ENCODE measurements at places on chromosomes 7 and 10.

GRCh38 chr7:35707422-35707821, 12.5 kb upstream of the HERPUD2 start:
- DNase-seq = no peak

- no peak for DNase-seq
These were observed 184.3 kb upstream of the DGKB start for GRCh38 chr7:15086862-15087261.

- peak; percentile 68 for DNase-seq
These were observed 875 bp upstream of the DDIT4 start for GRCh38 chr10:72272689-72273409.

- peak; percentile 44 for DNase-seq
These were observed 365.6 kb downstream of the ANKRD7 start for GRCh38 chr7:118590107-118590506.

GRCh38 chr7:7851381-7851780, 117.2 kb upstream of the GLCCI1 start:
- no peak for DNase-seq

GRCh38 chr7:153682628-153683027, 369.6 kb upstream of the DPP6 start:
- DNase-seq = peak; percentile 14

- DNase-seq = no peak
These were observed 173.3 kb downstream of the RAPGEF5 start for GRCh38 chr7:22183522-22184280.

DNA sequence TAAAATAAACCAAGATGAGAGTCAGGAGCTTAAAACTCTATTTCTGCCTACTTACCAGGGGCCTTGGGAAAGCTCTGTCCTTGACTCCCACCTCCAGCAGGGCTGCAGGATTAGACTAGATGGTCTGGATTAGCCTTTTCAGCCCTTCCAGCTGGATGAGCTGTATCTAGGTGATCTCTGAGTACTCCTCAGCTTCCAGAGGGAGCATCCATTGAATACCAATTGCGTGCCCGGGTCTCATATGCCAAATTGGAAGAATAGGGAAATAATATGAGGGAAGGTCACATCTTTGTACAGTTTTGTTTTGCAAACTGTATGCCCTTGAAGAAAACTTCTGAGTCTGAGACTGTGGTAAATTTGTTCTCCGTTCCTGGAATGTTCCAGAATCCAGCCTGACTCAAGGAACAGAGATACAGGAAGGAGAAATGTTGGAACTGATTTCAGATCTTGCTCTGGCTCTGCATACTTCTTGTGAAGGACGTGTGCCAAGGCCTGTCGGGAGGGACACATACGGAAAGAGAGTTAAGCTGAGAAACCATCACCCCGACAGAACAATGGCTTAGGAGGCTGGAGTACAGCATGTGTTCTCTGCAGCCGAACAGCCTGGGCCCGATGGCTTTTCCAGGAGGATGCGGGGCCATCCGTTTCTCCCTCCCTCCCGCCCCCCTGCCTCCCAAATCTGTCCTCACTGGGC, 44.9 kb downstream of the MINDY4 start:
- no peak for DNase-seq

- DNase-seq = no peak
These were observed 69.5 kb upstream of the ZNF438 start for GRCh38 chr10:31101123-31101522.

DNA sequence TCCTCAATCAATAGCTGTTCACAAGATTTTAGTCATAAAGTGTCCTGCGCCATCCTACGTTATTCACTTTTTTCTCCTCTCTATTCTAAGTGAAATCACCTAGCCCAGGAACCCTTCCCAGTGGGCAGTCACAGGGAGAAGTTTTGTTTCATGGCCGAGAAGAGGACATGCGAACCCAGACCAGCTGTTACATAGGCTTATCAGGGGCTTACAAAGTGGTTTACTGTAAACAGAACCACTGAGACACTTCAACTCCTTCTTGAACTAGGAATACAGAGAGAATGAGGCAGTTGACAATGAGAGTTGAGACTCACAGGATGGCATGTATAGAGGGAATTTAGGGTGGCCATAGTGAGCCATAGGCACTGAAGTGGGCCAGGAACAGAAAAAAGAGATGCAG, 246.9 kb upstream of the GLI3 start:
- no peak for DNase-seq

GRCh38 chr10:83983578-83984255, 155.6 kb upstream of the GHITM start:
- no peak for DNase-seq

DNA sequence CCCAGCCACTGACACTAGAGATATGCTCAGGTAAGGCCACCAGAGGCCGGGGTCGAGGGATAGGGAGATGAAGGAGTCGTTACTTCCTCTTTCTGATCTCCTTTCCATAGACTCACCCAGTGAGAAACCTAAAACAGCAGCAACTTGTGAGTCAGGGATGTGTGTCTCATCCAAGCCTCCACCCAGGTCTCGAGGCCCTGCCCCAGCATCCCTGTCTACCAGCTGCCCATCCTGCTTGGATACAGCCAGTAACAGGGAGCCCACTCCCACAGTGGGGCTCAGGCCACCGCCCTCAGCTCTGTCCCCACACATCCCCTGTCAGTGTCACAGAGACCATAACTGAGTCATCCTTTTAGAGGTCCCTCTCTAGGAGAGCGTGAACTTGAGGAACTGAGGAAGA, 49.6 kb upstream of the CHST15 start:
- no peak for DNase-seq

DNA sequence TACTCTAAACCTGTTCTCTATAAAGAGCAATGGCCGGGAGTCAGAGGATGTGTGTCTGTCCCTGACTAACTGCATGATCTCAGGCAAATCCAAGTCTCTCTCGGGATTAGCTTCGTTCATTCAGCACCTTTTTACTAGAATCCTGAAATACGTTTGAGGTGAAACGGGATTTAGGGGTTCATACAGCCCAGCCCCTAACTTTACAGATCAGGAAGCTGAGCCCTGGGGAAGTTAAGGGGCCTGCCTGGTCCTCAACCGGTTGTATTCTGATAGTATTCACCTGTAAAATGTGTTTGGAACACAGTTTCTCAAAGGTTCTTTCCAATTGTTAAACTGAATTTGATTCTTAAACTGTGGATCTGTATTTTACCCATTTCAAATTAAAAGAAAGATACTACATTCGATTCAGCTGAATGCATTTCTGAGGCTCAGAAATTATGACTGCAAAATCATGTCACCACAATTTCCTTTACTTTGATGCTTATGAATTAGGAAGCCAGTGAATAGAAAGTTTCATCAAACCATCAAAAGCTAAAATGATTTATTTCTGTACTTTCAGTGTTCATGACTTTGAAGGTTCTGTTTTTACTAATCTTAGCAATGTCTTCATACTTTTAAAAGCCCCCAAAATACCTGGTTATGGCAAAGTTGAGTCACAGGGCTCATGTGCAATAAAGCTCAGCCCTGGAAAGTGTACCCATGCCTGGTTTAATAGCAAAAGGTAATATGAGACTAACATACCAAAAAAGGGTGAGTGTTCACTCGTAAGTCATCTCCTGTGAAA, 28.9 kb upstream of the EZH2 start:
- DNase-seq = no peak

DNA sequence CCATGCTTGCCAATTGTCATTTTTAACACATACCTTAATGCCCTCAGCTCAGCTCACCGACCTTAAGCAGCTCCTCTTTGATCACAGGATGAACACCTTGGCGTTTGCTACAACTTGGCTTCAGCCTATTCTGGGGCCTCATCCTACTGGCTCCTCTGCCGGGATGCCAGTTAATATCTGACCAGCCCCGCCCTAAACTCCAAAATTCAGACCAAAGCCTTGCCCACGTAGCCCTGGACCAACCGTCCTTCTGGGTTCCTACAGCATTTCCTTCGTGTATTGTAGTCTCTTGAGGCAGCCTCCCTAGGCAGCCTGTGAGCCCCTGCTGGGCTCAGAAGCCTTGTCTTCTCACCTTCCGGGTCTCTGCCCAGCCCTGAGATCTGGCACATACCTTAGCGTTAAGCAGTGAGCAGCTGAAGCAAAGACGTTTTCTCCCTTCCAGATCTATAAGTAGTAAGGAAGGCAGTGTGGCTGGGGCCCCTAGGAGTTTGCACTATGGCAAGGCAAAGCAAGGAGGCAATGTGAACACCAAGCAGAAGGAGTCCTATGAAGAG, 836 bp downstream of the ENO4 start:
- DNase-seq = no peak

DNA sequence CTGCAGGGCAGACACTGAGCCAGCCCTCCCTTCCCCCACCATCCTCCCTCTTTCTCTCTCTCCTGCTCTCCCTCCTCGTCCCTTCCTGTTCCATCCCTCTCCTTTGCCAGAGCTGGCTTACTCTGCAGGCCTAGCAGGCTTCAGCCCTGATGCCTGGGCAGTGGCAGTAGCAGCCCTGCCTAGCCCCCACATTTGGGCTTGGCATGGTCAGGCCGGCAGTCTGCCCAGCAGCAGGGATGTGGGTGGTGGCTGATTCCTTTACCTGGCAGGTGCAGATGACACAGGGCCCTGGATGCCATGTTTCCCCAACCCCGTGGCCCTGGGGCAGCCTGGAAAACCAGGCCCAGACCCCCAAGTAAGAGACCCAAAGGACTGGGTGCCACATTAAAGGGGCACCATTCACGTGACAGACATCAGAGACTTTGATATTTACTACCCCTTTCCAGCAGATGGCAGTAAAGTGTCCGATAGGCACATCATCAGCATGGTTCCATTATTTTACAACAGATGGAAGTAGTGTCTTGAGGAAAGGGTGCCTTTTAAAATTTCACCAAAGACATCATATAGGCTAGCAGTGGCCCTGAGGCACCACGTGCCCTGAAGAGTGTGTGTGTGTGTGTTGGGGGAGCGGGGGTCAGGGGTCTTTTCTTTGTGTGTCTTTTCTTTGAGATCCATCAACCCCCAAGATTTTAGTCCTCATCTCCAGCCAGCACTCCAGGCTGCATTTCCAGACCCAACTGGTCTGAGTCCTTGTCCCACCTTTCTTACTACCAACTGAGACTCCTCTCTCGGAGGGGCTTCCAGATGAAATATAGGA, 5.9 kb downstream of the KCP start:
- peak; percentile 43 for DNase-seq

DNA sequence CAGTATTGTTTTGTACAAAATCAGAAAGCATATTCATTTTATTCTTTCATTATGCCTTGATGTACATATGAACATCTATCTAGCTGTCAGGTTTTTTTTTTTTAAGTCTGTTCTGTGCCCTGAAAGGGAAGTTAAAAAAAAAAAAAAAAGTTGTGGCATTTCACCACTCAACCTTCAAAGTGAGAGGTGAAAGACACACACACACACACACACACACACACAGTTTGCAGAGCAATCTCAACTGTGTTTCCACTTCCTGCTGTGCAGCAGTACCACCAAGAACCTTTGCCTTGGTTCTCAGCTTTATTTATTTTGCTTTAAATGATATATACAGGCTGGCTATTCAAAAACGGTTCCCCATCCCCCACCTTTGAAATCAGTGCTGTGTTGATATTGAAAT, 955.6 kb downstream of the GATA3 start:
- no peak for DNase-seq

GRCh38 chr7:68121655-68122054, 1125.0 kb downstream of the TYW1 start:
- DNase-seq = no peak

DNA sequence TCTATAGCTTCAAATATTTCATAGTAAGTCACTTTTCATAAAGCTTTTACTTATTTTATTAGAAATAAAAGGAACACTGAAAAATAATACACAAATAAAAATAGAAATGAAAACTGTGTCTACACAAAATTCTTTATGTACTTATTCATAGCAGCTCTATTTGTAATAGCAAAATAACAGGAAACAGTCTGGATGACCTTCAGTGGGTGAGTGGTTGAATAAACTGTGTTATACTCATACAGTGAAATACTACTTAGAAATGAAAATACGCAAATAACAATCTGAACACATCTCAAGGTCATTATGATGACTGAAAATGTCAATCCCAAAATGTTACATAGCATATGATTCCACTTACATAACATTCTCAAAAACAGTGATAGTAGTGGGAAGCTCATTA, 138.7 kb upstream of the PCLO start:
- DNase-seq = no peak

- DNase-seq = peak; percentile 13
These were observed 58.8 kb upstream of the AKR1E2 start for GRCh38 chr10:4767033-4767814.

DNA sequence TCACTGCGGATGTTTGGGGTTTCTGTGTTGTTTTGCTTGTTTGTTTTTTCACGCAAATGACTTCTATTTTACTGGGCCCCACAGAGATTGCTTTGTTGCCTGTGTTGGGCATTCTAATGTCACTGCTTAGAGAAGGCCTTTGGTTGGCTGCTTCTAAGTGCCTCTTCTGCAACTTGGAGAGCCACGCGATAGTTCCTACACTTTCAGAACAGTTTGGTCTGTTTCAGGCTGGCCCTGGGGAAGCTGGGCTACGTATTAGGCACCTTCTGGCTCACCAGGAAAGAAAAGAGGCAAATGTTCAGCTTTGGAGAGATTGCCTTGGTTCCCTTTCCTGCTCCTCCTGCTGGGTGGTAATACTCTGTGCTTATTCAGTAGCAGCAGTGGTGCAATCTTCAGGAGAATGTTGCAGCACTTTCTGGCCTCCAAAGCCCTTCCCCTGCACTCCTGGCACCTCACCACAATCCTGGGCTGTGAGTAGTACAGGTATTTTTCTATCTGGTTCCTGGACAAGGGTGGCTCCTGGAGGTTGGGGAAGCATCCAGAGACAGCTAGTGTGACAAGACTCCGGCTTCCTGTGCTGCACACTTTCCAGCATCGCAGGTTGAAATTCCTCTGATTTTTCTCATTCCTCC, 1.2 kb downstream of the ANTXRL start:
- DNase-seq = no peak

DNA sequence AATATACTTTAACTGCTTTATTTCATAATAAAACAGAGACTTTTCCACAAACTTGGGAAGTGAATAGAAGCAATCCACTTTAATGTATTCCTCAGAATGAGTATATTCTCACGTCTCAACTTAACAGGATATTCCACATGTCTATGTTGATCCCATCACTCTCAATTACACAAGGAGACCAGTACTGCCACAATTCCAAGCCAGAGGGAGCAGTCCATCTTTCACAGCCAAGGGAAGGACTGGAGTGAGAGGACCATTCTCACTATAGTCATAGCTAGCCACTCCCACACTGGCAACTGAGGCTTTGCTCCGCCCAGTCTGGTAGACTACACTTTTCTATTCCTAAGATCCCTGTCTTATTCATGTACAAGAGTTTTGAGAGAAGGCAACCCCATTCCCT, 553.9 kb downstream of the CNTNAP2 start:
- no peak for DNase-seq

DNA sequence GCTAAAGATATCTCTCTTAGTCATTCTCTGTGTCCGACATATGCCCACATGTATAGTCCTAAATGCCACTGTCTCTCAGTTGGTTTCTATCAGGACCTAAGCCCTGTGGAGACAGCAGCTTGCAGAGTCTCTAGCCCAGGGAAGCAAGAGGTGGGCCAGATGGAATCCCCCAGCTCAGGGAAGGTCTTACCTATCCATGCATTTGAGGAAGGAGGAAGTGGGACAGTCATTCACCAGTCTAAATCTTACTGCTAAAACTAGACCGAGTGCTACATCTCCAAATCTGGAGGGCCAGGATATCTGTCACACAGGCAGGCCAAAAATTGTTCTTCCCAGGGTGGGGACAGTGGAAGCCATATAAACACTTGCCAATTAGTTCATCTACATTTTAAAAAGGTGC, 26.4 kb upstream of the HERPUD2 start:
- DNase-seq = no peak

Measured in NCI-H1092 treated with DMSO at 0.1 percent for 48 hours (cell line).